ENCODE measurements at places on chromosomes 16 and 17. TPM values are rescaled to one million over a fixed set of nuclear protein-coding genes. Genes with fewer than 3 reads are reported as not detected.

- DNase-seq: no peak
Observed at GRCh38 chr16:58510097-58510775, 5.1 kb upstream of the SETD6 start.

DNA sequence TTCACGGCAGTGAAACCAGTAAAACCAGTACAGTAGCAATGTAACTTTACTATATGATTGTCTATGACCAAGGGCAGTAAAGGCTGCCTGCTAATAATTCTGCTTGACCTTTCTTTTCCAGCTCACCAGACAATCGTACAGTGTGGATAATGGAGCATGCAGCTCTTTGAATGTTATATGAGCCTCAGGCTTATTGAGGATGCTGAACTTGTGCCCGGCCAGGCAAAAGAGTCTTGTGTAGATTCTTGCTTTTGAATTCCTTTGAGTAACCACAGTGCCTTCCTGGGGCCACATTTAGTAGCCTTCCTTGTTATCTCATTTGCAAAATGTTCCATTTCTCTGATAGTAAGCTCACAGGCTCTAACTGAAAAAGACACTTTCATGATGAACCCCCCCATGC, 131.8 kb downstream of the CDH11 start:
- DNase-seq: no peak

DNA sequence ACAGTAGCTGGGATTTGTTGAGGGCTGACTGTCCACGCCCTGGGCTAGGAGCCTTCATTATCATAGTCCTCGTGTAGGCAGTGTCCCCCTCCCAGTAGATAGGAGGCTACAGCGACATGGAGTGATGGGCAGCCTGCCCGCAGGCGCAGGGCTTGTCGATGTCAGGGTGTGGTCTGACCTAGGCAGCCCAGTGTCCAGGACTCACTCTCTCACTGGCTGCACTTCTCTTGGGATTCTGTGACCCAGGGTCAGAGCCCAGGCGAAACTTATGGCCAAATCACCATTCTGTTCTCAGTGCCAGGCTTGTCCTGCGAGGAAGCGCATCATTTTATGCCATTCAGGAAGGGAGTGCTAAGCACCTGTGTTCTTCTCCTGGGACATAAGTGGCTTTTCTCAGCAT, 32.6 kb downstream of the SHISA6 start:
- no peak for DNase-seq

DNA sequence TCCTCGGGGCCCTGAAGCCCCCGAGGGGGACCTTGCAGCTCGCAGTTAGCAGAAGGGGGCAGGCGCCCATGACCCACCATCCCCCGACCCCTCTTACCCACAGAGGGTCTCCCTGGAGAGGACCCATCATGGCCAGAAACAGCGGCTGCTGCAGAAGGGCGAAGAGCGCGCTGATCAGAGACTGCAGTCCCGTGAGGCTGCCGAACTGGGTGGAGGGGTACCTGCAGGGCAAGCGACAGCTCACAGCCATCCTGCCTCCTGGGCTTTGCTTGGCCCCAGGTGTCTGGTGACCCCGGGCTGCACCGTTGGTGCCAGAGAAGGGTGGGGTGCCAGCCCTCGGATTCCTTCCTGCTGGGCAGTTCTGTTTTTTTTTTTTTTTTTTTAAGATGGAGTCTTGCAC, 13.9 kb upstream of the PITPNA start:
- no peak for DNase-seq

DNA sequence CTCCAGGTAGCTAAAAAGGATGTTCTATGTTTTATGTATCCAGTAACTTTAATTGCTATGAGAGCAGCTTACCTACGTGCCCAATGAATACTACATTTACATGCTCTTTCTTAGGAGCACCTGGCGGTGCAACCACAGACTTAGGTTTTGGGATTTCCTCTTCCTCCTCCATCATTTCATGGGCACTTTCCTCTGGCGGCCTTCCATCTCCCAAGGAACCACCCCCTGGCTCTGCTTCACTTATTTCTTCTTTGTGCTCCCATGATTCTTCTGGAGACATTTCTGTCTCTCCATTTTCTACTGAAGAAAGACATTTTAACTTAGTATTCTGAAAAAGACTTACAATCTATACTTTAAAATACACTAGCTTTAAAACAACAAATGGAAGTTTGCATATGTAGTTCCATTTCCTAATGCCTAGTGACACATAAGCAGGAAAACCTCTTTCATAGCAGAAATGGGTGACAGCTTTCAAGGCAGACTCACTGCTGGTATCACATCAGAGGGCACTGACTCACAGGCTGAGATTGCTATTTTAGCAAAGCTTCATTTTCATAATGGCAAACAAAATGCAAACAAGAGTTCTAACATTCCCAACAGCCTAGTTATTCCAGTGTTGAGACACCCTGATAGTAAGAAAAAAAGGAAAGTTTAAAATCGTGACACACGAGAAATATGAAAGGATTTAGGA, 19.1 kb downstream of the GSPT1 start:
- no peak for DNase-seq

DNA sequence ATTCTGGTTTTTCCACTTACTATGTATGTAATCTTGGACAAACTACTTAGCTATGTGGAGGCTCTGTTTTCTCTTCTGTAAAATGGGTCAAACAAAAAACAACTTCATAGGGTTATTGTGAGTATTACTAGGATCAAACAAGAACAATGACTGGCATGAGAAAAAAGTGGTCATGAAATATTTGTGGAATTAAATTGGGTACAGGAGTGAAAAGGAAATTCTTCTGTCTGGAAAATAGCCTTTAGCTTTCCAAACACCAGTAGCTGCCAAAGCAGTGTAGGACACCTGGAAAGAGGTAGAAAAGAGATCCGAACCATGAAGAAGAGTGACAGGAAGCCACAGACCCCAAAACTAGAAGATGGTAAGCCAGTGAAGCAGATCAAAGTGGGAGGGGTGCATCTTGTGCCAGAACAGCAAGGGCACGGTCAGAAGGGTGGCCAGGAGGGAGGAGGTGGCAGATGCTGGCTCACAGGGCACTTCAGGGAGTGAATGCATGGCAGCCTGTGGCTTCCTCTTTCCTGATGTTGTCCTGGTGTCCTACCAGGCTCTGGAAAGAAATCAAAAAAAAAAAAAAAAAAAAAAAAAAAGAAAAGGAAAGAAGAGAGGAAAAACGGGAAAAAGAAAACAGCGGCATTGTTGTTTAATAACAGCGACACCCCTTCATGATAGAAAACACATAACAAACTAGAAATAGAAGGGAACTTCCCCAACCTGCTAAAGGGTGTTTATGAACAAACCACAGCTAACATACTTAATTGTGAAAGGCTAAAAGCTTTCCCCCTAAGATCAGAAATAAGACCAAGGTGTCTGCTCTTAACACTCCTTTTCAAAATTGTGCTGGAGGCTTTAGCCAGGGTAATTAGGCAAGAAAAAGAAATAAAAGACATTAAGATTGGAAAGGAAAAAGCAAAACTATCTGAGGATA, 67.9 kb downstream of the PCTP start:
- DNase-seq: no peak

The SLC16A6 gene
- polyA plus RNA-seq: 0.08 TPM

The SLC12A3 gene
- not detected for polyA plus RNA-seq

Measured in A549 (cell line).